Activated CD8-positive, alpha-beta T cell treated with anti-CD3 and anti-CD28 coated beads, Interleukin-2, amount 10 ng/mL, durations not matched to agents 7 days and 5 days (primary cell): ENCODE measurements at places on chromosomes 1 and 21.

GRCh38 chr1:96513136-96513535 is 208.4 kb upstream of the PTBP2 start:
- DNase-seq, result no peak
- no peak overlapping the region for H3K27ac ChIP-seq

GRCh38 chr1:229064320-229065168 is 206.4 kb upstream of the RAB4A start:
- DNase-seq, result no peak
- no peak overlapping the region for H3K4me3 ChIP-seq
- H3K36me3 ChIP-seq, result no peaks in the 10 kb centered on the region
- H3K27ac ChIP-seq, result no peak overlapping the region

GRCh38 chr1:56494306-56494705 is 85.1 kb downstream of the PLPP3 start:
- no peaks in the 10 kb centered on the region for H3K36me3 ChIP-seq
- no peak overlapping the region for H3K27ac ChIP-seq
- no peak overlapping the region for H3K4me3 ChIP-seq
- H3K27me3 ChIP-seq, result no peaks in the 10 kb centered on the region
- H3K4me1 ChIP-seq, result no peaks in the 10 kb centered on the region

- DNase-seq, result peak; percentile 77
- peaks cover 59% of the 10 kb centered on the region for H3K36me3 ChIP-seq
- peaks cover 59% of the 10 kb centered on the region for H3K4me1 ChIP-seq
- peak overlapping the region; percentile 77 for H3K27ac ChIP-seq
Observed at GRCh38 chr1:226702957-226703831, 35.9 kb downstream of the ITPKB start.

DNA sequence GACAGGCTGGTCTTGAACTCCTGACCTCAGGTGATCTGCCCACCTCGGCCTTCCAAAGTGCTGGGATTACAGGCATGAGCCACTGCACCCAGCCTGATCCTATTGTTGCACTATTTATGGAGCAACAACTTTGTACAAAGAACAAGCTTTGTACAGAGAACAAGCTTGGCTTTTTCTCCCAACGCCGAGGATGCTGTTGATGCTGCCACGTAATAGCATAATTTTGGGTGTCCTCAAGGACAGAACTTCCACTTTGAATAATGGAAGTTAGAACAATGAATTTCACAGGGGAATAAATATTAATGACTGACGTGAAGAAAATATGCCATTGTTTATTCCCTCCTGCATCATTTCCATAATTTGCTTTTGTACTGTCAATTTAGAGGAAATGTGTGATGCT is 12.8 kb upstream of the RBP7 start:
- DNase-seq, result no peak
- no peaks in the 10 kb centered on the region for H3K27me3 ChIP-seq
- no peaks in the 10 kb centered on the region for H3K4me1 ChIP-seq
- H3K36me3 ChIP-seq, result peaks cover 10% of the 10 kb centered on the region

- no peaks in the 10 kb centered on the region for H3K4me1 ChIP-seq
- no peaks in the 10 kb centered on the region for H3K36me3 ChIP-seq
- H3K27me3 ChIP-seq, result no peaks in the 10 kb centered on the region
- H3K27ac ChIP-seq, result no peak overlapping the region
Observed at GRCh38 chr1:221105578-221105977, 226.3 kb downstream of the HLX start.

GRCh38 chr1:192529811-192530210 is 45.8 kb upstream of the RGS1 start:
- H3K27me3 ChIP-seq, result peaks cover 7% of the 10 kb centered on the region
- peaks cover 27% of the 10 kb centered on the region for H3K4me1 ChIP-seq
- no peak for DNase-seq
- H3K4me3 ChIP-seq, result no peak overlapping the region
- H3K36me3 ChIP-seq, result peaks cover 12% of the 10 kb centered on the region

GRCh38 chr1:41380979-41381691 is 19.9 kb downstream of the FOXO6 start:
- peaks cover 54% of the 10 kb centered on the region for H3K27me3 ChIP-seq
- H3K4me3 ChIP-seq, result peak overlapping the region; percentile 59
- H3K4me1 ChIP-seq, result peaks cover 12% of the 10 kb centered on the region
- H3K36me3 ChIP-seq, result no peaks in the 10 kb centered on the region
- DNase-seq, result no peak

DNA sequence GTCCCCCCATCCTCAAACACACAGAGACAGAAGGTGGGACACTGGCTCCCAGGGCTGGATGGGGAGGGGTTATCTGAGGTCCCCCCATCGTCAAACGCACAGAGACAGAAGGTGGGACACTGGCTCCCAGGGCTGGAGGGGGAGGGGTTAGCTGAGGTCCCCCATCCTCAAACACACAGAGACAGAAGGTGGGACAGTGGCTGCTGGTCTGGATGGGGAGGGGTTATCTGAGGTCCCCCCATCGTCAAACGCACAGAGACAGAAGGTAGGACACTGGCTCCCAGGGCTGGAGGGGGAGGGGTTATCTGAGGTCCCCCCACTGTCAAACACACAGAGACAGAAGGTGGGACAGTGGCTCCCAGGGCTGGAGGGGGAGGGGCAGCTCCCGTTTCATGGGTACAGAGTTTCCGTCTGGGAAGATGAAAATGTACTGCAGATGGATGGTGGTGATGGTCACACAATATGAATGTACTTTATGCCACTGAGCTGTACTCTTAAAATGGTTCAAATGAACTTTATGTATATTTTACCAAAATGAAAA is 69.2 kb downstream of the SCCPDH start:
- H3K4me1 ChIP-seq, result peaks cover 3% of the 10 kb centered on the region
- no peak for DNase-seq
- no peaks in the 10 kb centered on the region for H3K36me3 ChIP-seq

DNA sequence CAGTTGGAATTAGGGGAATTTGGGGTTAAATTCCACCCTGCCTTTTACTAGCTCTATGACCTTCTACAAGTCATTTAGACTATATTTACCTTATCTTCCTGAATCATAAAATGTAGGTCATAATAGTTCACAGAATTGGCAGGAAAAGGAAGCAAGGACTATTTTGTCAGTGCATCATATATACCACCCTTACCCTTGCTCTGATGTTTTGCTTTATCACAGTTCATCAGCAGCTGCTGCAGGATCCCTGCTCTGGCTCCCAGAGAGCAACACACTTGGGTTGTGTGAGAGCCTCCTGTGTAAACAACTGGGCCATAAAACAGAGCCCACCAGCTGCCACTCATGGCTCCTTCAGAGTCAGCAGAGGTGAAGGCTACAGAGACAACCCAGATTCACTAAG is 631.6 kb upstream of the CAMK1G start:
- no peak overlapping the region for H3K4me3 ChIP-seq
- DNase-seq, result no peak
- no peak overlapping the region for H3K27ac ChIP-seq
- no peaks in the 10 kb centered on the region for H3K36me3 ChIP-seq
- H3K4me1 ChIP-seq, result no peaks in the 10 kb centered on the region
- no peaks in the 10 kb centered on the region for H3K27me3 ChIP-seq

DNA sequence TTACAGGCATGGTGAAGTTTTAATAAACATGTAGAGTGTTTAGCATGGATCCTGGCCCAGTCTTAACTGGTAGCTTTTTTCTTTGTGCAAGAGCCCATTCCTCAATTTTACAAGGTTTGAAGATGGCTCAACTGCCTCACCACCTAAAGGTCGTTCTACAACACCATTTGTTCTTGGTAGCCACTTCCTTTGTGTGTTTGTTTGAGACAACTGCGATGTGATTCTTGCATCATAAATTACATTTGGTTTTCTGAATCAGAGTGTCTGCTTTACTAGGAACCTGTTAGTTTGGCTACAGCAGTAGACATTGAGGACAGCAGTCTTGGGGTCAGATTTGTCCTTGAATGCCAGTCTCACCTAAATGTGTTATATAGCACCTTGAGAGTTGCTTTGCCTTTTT is 3.3 kb downstream of the PLEKHM2 start:
- H3K27ac ChIP-seq, result peak overlapping the region; percentile 30
- no peaks in the 10 kb centered on the region for H3K27me3 ChIP-seq
- H3K4me1 ChIP-seq, result peaks cover 27% of the 10 kb centered on the region
- H3K36me3 ChIP-seq, result peaks cover 20% of the 10 kb centered on the region
